ENCODE measurements at places on chromosomes 16 and 17.

GRCh38 chr16:48136547-48137360 lies 19.0 kb downstream of the ABCC12 start:
- no peak for DNase-seq

- DNase-seq, result peak; percentile 46
Observed at GRCh38 chr17:81710514-81711308, 1.4 kb upstream of the SLC25A10 start.

- peak; percentile 58 for DNase-seq
Observed at GRCh38 chr16:56192986-56193945, 2.0 kb downstream of the GNAO1 start.

- no peak for DNase-seq
Observed at GRCh38 chr17:74775409-74776043, 619 bp downstream of the NAT9 start.

DNA sequence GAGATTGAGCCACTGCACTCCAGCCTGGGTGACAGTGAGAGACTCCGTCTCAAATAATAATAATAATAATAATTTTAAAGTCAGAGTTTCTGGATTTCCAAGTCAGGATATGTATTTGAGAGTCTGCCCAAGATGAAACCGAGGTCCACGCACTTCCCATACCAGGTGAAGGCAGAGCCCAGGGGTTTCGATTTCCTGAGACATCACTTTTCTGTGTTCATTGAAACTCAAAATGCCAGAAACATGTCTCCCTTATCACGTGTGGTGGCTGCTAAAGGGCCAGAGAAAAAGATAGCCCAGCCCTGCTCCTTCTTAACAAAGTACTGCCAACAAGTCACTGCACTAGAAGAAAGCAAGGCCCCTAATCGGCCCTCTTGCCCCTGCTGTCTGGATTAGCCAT lies 9.8 kb upstream of the RNF157 start:
- no peak for DNase-seq

DNA sequence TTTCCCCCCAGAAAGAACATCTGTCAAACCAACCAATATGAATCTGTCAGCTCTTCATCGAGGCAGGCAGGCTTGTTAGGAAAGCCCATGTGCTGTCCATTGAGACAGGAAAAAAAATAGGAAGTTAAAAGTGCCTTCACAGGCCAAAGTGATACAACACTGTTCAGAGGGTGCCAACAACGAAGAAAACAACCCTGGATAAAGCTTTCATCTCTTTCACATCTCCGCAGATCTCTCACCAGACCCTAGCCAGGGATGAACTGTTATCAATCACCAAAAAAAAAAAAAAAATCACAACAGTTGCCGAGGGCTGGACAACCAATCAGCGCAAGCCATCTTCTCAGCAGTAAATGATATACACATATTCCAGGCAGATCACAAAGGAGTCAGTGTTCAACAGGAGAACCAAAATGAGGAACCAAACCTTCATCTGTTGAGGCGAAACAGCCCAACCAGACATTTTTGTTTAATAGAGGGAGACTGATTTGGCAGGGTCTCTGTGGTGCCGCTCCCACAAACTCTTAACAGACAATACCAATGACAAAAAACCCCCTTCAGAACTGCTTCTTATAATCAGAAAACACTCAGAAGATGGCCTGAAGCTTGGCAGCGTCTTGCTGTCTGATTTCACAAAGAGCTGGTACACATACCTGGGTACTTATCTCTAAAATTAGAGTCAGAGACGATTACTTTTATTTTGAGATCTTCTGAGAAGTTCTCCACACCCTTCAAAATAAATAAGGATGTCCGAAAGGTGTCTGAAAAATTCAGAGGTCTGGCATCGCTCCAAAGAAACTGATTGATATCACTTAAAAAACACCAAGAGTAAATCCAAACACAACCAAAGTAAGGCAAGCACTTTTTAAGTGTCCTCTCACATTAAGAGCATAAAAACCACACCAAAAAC lies 1.8 kb downstream of the MAP3K14 start:
- no peak for DNase-seq

- DNase-seq, result no peak
Observed at GRCh38 chr16:10876799-10877341, at the start of gene CIITA. Gene CIITA, plus strand, starts transcription at chr16:10877202. Its CDS starts 129 bp downstream, at chr16:10877331.

DNA sequence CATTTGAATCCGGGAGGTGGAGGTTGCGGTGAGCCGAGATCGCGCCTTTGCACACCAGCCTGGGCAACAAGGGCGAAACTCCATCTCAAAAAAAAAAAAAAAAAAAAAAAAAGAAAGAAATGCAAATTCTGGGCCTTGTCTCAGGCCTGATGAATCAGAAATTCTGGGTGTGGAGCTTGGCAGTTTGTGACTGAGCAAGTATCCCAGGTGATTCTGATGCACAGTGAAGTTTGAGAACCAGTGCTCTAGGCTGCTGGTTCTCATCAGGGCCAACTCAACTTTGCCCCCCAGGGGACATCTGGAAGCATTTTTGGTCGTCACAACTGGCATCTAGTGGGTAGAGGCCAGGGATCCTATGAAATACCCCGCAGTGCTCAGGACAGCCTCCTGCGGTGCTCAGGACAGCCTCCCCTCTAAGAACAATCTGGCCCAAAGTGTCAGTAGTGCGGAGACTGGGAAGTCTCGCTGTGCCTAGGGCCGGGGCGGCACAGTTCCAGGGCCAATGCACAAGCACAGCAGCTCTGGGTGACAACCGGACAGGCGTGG lies 55.9 kb downstream of the SDK2 start:
- DNase-seq, result no peak

DNA sequence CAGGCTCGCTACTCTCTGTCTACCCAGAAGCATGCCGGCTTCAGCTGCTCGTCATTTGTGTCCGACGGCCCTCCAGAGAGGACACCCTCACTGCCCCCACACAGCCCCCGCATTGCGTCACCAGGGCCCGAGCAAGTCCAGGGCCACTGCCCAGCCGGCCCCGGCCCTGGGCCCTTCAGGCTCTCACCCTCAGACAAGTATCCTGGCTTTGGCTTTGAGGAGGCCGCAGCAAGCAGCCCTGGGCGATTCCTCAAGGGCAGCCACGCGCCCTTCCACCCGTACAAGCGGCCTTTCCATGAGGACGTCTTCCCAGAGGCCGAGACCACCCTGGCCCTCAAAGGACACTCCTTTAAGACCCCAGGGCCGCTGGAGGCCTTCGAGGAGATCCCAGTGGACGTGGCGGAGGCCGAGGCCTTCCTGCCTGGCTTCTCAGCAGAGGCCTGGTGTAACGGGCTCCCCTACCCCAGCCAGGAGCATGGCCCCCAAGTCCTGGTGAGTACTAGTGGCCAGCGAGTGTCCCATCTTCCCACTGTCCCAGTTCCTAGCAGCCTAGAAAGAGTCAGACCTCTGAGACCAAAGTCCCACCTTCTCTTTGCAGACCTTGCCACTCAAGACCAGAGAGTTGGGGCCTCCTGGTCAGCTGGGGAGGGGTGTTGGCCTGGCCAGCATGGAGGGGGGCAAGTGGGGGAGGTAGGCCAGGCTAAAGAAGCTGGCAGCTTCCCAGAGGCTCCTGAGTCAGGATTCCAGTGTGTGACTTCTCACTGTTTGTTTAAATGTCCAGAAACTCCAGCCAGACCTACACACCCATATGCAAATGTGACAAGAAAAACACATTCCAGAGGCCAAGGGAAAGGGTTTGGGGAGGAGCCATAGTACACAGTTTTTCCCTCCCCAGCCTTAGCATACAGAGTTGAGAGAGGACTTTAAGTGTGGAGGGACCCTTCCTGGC lies 18.6 kb downstream of the FOXN1 start:
- no peak for DNase-seq

GRCh38 chr16:64964126-64964540 lies 157.7 kb downstream of the CDH11 start:
- DNase-seq, result no peak

- no peak for DNase-seq
Observed at GRCh38 chr17:39271546-39271945, 45.8 kb upstream of the STAC2 start.

GRCh38 chr16:82701442-82701955 lies 74.7 kb downstream of the CDH13 start:
- DNase-seq, result no peak

DNA sequence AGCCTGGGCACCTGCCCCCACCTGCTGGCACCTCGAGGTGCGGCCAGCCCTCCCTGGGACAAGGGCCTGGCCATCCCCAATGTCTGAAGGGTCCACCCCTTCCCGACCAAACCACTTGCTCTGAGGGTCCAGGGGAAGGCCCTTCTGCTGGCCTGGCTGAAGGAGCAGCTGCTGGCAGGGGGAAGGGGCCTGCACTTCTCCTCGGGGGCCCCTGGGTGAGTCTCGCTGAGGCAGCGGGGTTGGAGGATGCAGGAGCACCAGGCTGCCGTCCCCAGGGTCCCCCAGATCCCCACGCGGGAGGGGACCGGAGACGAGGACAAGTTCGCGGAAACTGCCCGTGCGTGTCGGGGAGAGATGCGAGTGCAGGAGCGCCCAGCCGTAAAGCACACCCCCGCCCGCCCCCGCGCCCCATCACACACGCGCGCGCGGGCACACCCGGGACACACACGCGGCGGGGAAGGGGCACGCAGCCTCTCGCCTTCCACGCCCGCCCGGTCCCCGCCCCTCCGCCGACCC lies 725 bp upstream of the CACNA1H start:
- peak; percentile 81 for DNase-seq

GRCh38 chr17:57551321-57552079 lies 193.6 kb downstream of the CCDC182 start:
- DNase-seq, result no peak

DNA sequence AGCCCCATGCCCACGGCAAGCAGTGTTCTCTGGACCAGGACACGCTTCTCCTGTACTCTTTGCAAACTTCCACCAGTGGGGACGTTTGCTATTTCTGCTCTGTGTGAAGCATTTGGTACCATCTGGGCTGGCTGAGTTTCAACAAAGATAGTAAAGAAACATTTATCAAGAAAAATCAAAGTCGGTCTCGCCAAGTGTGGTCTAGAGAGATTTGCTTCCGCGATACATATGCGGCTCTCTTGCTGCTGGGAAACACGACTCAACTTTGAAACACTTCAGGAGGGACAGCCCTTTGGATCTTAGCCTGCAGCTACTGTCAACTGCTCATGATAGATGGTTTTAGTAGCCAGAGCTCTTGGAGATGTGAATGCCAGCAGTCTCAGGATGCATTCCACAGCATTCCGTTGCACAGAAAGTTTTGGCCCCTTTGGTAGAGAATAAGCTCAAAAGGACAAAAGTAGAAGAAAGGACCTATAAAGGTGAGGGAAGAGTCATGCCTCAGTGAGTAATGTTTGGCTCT lies 168.2 kb upstream of the CACNG3 start:
- no peak for DNase-seq

DNA sequence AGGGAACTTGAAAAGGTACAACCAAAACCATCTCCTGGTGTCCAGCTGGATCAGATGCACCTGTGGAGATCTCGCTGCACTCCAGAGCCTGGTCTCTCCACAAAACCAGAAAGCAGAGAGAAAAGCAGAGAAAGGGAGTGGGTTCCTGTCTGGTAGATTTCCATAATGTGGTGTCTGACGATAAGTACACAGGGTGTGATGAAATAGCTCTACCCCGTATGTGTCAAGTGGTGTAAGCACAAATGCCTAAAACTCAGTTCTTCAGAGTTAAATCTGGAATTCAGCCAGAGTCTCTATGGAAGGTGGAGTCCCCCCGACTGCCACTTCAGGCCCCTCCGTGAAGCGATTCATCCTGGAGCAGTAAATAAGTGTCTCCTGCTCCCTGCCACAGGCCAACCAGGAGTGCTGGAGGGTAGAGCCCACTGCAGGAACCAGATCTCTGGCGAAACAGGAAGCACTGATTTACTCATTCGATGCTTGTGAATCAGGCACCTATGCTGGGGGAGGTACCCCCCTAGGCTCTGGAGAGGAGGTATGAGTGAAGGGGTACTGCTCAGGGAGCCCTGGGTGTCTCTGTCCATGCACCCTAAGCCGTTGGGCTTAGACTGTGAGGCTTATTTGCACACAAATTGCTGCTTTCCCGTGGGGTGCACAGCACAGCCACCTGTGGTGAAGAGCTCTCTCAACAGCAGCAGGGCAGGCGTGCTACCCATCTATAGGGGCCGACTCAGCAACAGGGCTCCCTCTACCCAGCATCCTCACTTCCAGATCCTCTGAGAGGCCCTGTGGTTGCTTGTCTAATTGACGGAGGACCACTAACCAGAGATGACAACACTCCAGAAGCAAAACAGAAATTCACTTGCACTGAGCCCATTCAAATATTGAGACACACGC lies 97.1 kb upstream of the MYOCD start:
- no peak for DNase-seq

DNA sequence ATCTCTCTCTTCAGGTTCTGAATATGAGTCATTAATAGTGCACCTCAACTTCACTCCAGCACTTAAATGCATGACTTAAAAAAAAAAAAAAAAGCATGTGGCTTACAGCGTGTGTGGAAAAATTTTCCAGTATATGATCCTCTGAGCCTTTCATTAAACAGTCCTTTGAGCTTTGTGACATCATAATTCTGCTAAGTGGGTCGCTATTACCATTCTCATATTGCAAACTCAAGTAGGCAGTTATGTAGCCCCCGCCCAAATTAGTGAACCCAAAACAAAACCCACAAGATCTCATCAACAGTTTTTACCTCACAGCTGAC lies 672 bp downstream of the CMTR2 start:
- no peak for DNase-seq

- no peak for DNase-seq
Observed at GRCh38 chr16:22648941-22649340, 138.2 kb downstream of the NPIPB5 start.

- DNase-seq, result no peak
Observed at GRCh38 chr16:57544124-57544653, 1.7 kb downstream of the ADGRG5 start.

- no peak for DNase-seq
Observed at GRCh38 chr17:3896108-3896967, 3.5 kb upstream of the CAMKK1 start.

DNA sequence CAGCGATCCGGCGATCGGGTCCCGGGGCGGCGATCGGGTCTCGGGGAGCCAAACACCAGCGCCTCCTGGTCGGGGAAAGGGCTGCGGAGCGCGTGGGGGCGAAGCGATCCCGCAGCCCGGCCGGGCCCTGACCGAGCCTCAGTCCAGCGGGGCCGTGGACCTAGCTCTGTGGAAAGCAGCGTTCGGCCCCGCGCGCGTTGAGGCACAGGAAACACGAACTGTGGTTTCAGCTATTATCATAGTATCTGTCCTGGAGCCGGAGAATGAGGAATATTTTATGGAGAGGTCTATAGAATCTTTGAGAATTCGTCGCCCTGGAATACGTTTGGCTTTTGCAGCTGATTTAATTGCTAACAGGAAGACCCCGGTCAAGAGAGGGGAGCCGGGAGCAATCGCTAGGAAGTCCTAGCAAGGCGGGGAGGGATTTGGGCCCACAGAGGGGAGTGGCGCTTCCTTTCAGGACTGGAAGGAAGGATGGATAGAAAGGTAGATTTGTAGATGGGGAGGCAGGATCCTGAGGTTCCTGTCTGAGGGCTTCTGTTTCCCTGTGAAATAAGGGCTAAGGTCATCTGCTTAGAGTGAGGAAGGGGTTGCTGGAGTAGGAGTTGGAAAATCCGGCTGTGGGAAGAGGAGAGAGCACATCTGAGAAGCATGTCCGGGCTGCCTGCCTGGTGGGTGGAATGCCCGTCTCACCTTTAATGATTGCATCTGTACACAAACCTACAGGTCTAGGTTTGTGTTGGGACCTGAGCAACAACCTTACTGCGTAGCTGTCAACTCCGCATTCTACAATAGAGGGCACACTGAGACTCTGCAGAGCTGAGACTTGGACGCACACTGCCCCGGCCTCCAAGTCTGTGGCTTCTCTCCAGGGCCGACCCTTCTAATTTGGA lies 770 bp downstream of the CCNF start:
- peak; percentile 55 for DNase-seq

Data from retina (tissue), 1 donor.